ENCODE measurements at places on chromosomes 6 and 20.

GRCh38 chr20:38700141-38700540, 24.1 kb upstream of the SLC32A1 start:
- no peak for DNase-seq

DNA sequence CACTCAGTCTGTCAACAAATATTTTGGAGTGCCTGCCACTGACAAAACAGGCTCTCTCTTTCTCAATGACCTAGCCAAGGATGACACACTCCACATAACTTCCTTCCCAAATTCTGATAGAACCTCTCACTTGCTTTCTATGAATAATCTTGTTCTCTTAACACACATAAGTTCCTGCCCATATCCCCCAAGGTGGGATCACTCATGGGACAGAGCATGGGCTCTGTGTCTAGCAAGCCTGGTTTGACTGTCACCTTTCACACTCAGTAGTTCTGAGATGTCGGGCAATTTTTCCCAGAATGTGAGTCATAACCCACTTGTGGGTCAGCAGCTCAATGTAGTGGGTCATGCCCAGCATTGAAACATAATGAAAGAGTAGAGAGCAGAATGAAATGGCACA, 78.1 kb downstream of the LRFN2 start:
- DNase-seq: no peak

DNA sequence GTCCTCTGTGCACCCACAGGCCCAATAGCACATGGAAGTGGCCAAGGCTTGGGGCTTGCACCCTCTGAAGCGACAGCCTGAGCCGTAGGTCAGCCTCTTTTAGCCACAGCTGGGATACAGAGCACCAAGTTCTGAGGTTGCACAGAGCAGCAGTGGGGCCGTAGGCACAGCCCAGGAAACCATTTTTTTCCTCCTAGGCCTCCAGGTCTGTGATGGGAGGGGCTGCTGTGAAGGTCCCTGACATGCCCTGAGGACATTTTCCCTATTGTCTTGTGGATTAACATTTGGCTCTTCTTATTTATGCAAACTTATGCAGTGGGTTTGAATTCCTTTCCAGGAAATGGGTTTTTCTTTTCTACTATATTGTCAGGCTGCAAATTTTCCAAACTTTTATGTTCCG, 878.7 kb upstream of the MAN1A1 start:
- no peak for DNase-seq

DNA sequence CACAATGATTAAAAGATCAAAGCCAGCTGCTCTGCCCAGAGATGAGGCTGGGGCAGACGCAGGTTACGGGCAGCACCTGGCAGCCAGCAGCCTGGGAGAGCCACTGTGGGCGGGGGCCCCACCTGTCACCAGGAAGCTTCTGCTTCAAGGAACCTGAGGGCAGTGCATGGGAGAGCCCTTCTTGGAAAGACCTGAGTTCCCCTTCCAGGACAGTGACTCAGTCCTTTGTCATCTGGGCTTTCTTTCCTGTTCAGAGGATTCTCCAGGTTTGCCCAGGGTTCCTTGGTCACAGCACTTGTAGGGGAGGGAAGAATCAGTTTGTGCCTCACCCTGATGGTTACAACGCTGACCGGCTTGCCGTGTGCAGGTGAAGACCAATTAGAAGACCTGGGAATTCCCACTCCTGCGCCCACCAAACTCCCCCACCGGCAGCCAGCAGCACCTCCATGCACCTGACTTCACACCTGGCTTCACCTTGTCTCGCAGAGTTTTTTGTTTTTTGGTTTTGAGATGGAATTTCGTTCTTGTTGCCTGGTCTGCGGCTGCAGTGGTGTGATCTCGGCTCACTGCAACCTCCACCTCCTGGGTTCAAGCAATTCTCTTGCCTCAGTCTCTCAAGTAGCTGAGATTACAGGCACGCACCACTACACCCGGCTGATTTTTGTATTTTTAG, 2.0 kb downstream of the ZBP1 start:
- DNase-seq: no peak

- no peak for DNase-seq
Observed at GRCh38 chr6:118500130-118501015, 47.7 kb upstream of the PLN start.

DNA sequence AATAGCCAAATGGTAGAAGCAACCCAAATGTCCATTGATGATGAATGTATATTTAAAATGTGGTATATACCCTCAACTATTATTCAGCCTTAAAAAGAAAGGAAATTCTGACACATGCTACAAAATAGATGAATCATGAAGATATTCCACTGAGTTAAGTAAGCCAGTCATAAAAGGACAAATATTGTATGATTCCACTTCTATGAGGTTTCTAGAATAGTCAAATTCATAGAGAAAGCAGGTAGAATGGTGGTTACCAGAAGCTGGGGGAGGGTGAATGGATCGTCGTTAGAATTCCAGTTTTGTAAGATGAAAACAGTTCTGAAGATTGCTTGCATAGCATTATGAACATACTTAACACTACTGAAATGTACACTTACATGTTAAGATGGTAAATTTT, 214.3 kb upstream of the MYLIP start:
- DNase-seq: no peak

- DNase-seq: no peak
Observed at GRCh38 chr6:137845460-137845859, 21.6 kb upstream of the TNFAIP3 start.

DNA sequence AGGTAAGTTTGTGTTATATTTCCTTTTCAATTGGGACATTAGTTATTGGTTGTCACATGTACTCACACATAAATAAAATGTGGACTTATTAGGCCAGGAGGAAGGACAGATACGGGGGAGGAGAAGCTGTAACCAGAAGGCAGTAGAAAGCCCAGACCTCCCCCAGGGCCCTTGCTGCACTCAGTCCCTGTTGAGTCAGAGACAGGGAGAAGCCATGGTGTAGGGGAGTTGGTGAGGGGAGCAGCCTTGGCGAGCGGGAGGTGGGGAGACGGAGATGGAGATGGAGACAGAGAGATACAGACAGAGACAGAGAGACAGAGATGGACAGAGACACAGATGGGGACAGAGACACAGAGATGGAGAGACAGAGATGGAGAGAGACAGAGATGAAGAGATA, 263.2 kb downstream of the DLL1 start:
- no peak for DNase-seq

GRCh38 chr6:39173270-39173669, 56.0 kb downstream of the KCNK5 start:
- DNase-seq: no peak

DNA sequence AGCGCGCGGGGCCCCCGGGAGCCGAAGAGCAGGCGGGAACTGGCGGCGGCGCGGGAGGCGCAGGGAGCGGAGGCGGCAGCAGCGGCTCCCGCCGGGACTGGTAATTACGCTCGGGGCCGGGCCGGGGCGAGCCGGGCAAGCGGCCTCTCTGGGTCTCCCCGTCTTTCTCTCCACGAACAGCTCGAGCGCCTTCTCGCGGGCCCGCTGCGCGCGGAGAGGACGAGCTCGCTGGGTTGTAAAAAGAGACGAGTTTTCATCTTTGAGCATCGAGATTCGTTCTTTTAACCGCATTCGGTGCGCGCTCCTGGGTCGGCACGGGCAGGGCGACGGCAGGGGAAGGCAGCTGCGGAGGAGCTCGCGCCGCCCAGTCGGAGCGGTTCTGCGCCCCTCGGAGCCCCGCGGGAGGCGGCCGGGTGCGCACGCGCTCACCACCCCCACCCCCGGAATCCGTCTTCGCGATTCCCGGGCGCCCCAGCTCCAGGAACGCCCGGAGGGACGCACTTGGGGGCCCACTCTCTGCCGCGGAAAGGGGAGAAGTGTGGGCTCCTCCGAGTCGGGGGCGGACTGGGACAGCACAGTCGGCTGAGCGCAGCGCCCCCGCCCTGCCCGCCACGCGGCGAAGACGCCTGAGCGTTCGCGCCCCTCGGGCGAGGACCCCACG, 38.0 kb downstream of the YTHDF1 start:
- no peak for DNase-seq

DNA sequence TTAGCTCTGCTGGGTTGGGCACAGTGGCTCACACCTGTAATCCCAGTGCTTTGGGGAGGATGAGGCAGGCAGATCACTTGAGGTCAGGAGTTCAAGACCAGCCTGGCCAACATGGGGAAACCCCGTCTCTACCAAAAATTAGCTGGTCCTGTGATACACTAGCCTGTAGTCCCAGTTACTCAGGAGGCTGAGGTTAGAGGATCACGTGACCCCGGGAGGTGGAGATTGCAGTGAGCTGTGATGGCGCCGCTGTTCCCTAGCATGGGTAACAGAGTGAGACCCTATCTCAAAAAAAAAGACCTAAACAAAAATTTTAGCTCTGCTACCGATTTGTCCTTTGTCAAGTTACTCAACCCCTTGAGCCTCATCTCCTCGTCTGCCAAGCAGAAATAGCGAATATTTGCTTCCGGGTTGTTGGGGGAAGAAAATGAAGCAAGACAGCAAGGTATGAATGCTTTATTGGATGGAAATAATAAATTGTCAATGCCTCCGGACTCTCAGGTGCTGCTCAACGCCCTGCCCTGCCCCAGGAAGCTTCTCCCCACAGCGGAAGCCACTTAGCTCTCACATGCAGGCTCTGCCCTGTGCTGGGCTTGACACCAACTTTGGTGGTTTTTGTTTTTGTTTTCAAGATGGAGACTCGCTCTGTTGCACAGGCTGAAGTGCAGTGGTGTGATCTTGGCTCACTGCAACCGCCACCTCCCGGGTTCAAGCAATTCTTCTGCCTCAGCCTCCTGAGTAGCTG, 24.9 kb upstream of the ITCH start:
- no peak for DNase-seq

GRCh38 chr20:35503841-35504561, 25.5 kb downstream of the C20orf173 start:
- no peak for DNase-seq

DNA sequence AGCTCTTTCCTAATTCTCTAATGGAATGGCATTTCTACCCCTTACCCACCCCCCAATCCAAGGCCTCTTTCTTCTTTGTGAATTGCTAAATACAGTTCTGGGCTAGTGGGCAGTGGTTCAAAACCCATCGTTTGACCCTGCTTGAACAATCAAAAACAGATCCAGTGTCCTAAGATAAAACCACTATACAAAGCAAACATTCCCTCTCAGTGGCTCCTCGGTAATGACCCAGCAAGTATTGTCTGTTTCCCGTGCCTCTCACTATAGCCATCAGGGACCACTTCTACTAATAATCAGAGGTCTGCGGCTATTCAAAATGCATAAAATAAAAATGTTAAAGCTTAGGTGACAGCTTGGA, 143.5 kb upstream of the AKAP12 start:
- DNase-seq: peak; percentile 45

DNA sequence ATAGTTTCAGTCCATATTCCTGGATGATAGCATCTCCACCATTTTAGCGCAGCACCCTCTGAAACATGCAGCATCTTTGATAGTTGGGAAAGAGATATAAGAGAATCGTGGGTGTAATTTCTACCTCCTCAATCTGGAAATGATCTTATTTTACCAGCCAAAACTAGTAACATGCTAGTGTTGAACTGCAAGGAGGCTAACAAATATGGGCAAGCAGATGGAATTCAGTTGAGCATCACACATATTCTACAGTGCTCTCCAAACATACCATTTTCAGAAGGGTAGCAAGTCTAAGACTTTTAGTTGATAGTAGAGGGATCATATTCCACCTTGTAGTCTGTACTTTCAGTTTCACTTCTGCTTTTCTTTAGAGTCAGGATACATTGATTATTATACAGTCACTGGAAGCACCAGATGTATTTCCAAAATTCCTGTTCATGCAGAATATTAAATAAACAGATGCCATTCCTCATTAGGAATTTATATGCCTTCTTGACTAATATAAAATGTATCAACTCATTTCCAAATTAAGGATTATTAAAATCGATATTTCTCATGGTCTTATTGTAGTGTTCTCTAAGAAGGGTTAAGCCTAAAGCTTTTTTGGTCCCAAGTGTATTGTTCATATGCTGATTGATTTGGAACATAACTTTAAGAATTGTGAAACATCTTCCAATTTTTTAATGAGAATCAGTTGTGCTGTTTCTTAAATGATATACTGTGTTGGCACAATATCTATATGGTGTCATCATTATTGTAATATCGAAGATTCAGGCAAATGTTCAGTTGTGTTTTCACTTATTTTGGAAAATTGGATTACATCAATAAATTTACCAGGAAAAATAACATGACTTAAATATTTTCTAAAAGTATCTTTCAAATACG, 362.0 kb downstream of the CENPW start:
- peak; percentile 33 for DNase-seq

DNA sequence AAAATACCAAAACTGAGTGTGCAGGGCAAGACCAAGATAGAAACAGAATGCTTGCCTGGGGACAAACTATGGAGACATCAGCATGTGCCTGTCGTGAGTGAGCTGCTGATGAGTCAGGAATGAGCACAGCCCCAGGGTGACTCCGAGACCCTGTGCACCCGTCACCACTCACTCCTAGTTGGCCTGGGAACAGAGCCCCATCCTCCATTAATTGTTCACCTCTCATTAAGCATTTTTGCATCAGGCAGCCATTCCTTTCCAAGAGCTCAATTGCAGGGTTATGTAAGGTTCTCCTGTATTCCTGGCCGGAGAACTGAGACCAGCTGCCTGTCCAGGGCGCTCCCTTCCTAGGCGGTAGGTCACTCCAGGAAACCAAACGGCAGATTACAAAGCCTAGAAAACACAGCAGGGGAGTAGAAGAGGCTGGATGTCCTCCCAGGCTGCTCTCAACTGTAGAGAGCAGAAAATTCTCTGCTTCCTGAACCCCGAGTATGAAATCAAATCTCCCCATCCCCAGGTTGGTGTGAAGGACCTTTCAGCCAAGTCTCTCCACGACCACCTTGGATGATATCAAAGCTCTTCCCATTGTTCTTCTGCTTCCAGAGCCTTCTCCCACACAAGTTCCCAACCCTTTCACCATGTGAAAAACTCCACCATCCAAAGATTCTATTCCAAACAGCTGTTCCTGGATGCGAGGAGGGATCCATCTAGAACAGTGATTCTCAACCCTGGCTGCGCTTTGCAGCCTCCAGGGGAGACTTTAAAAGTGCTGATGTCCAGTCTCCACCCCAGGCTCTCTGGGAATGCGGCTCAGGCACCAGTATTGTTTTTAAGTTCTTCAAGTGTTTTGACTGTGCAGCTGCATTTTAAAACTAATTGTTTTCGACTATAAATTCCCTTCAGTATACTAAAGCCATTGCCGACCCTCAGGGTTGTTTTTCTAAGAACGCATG, 532.6 kb upstream of the JARID2 start:
- DNase-seq: peak; percentile 97

- peak; percentile 70 for DNase-seq
Observed at GRCh38 chr6:82178077-82178758, 69.3 kb downstream of the IBTK start.

GRCh38 chr6:35485402-35485877, 11.4 kb downstream of the TEAD3 start:
- no peak for DNase-seq
